ENCODE measurements at places on chromosomes 4 and X.

DNA sequence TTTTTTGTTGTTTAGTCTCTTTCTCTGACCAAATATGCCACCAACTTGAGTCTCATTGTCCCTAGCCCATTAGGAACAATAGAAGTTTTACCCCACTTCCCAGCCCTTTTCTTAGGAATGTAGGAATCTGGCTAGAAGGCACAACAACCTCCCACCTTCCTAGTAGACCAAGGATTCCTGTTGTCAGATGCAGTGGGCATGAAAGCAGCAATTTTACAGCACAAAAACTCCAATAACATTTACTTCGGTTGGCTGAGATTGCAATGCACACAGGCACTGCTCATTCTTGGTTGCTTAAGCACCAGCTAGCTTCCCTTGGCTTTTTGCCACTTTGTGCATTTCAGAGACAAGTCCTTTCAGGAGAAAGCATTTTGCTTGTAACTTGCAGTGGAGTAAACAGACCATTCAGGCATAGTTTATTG lies 312.8 kb downstream of the TENM3 start:
- no peak for DNase-seq

GRCh38 chrX:31232506-31232905 lies 160.7 kb upstream of the FTHL17 start:
- no peak for DNase-seq

GRCh38 chrX:24741330-24741729 lies 47.6 kb downstream of the POLA1 start:
- no peak for DNase-seq

DNA sequence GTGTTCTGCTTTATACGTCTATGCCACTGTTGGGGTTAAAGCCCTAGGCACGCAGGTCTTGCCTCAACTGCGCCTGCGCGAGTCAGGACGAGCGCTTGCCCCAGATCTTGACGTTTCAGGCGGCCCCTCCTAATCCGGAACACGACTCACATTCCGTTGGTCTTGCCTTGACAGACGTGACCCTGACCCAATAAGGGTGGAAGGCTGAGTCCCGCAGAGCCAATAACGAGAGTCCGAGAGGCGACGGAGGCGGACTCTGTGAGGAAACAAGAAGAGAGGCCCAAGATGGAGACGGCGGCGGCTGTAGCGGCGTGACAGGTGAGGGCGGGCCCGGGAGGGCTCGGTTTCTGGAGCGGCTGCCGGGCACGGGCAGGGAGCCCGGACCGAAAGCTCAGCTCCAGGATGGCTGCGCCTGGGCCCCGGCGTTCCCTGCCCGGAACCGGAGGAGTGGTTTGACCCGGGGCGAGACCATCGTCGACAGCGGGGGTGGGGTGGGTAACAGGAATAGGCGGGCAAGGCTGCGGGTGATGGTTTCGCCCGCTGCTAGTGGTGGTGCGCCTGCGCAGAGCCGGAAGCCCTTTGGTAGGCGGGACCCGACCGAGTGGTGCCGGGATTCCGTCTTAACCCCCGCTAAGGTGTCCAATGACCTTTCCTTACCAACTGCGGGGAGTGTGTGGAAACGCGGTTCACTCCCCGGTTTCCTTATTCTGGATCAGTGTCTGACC lies at the start of gene ARAF:
Gene ARAF, plus strand, starts transcription at position 272 of the 725 bp plus-strand sequence. CDS start 1,763 bp downstream, outside the sequence.
- peak; percentile 95 for DNase-seq

- no peak for DNase-seq
Measured at GRCh38 chrX:134570899-134571298, 87.4 kb downstream of the PLAC1 start.

DNA sequence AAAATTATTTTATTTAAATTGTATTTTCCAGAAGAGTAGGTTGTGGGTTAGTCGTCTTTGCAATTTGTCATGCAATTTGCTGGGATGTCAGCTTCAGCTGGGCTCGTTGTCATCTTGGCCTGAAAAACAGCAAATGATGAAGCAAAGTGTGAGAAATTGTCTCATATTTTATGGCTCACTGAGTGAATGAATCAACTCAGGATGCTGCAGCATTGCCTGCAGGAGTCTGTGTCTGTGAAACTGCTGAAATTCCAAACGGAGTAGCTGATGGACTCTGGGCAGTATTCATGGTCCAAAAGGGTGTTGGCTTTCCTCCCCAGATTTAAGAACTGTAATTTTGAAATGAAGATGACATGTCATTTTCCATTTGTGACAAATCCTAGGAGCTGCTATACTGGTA lies 37.2 kb downstream of the CXCL8 start:
- DNase-seq, result peak; percentile 15

GRCh38 chr4:24262616-24263015 lies 321.7 kb downstream of the DHX15 start:
- no peak for DNase-seq

DNA sequence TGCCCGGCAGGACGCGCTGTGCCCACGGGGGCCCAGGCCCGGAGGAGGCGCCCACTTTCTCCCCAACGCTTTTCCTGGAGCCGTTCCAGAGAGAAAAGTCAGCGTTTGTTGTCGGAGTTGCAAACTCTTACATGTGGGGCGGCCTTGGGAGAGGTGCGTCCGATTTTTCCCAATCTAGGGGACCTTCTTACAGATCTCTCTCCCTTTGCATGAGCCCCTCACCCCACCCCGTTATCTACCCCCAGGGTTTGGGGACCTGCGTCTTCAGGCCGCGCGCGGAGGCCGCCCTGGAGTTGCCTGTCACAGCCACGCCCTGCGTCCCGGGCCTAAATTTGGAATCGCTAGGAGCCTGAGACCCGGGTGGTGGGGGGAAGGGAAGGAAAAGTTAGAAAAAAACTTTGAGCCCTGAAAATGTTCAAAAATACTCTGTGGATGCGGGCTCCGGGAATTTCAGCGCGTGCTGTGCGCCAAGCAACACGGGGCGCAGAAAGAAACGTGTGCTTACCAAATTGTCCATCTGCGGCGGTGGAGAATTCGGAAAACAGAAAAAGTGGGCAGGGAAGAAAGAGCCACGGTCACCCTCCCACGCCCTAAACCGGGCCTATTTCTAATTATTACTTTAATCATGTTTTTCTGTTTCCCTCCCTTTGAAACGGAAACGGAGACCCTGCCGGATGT lies 587 bp downstream of the CD99 start:
- no peak for DNase-seq

- no peak for DNase-seq
Measured at GRCh38 chrX:109614951-109615350, 10.0 kb downstream of the KCNE5 start.

DNA sequence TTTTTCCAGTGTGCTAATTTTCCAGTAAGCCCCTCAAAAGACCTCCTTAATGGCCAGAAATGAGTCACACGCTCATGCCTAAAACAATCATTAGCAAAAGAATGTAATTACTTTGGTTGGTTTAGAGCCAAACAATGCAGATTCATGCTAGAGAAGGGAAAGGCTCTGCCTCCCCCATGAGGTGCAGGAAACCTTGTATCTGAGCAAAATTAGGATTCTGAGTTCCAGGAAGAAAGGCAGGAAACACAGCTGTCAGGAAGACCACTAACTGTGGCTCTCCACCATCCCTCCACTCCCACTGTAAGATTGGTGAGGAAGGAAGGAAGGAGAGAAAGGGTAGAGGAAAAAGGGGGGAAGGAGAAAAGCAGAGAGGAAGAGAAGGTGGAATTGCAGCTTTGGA lies 104.9 kb upstream of the DHX15 start:
- no peak for DNase-seq

All from retina (tissue), 1 donor.